ENCODE measurements at places on chromosomes 5 and 9. TPM values are rescaled to one million over a fixed set of nuclear protein-coding genes. Genes with fewer than 3 reads are reported as not detected.

Gene SMIM27
- total RNA-seq = 8.7 TPM

Gene TRAF1
- 138 TPM for total RNA-seq

Gene PCDHGA8
- 0.03 TPM for total RNA-seq

Gene BAAT
- total RNA-seq = 0.08 TPM

Gene EQTN
- total RNA-seq = not detected

Gene IFNK
- total RNA-seq = not detected

Gene GRM6
- not detected for total RNA-seq

Gene CNTLN
- 1.5 TPM for total RNA-seq

Gene SLC6A19
- total RNA-seq = not detected

Gene GALNT10
- 51.1 TPM for total RNA-seq

Gene DMGDH
- not detected for total RNA-seq

Gene HNRNPA0
- total RNA-seq = 37.8 TPM

Gene PLPPR1
- total RNA-seq = not detected

All from activated T-helper 1 cell treated with anti-CD3 and anti-CD28 coated beads, Interleukin-12 subunit alpha, Interleukin-12 subunit beta, Interleukin-2, Interleukin-4 antibody, amounts not matched to agents 30 ng/mL and 10 ng/mL and 1 ng/mL, durations not matched to agents 14 hours and 24 hours and 36 hours (primary cell).